ENCODE measurements at places on chromosomes 3 and 15.

DNA sequence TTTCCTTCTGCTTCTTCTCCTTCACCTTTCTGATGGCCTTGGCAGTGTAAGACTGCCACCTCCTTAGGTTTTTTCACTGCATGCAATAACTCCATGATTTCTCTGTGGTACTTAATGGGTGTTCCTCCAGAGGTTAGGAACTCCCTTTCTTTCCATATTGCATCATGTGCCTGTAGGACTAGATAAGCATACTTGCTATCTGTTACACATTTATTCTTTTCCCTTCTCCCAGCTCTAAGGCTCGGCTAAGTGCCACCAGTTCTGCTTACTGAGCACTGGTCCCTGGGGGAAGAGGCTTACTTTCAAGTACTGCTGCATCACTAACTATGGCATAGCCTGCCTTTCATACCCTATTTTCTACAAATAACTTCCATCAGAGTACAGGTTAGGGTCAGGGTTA is 351.8 kb downstream of the OTOL1 start:
- DNase-seq: no peak

DNA sequence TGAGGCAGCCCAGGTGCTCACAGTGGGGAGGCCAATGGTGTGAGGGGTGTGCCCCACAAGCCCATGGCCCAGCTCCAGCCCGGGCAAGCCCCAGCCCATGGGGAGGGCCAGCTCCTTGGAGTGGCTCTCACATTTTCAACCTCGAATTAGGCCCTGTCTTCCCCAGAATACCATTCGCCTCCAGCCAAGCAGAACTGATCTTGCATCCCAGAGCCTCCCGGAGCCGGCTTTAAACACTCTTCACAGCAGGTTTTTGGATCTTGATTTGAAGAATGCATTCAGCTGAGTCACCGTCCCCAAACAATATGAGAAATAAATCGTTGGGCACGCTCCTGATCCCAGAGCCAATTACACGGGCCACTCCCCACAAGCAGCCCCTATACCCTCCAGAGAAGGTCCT is 23.7 kb downstream of the TPRA1 start:
- DNase-seq: no peak

GRCh38 chr3:11914041-11914440 is 67.4 kb upstream of the TAMM41 start:
- DNase-seq: no peak

- DNase-seq: no peak
These were observed 47.6 kb downstream of the ANKRD28 start for GRCh38 chr3:15750143-15750542.

GRCh38 chr3:168260859-168261258 is 165.1 kb upstream of the GOLIM4 start:
- no peak for DNase-seq

GRCh38 chr15:84001037-84001436 is 234.5 kb upstream of the GOLGA6L4 start:
- DNase-seq: no peak

GRCh38 chr3:33141006-33141405 is 27.2 kb downstream of the CRTAP start:
- DNase-seq: no peak

GRCh38 chr15:89090791-89091626 is 2.8 kb downstream of the ABHD2 start:
- peak; percentile 57 for DNase-seq

DNA sequence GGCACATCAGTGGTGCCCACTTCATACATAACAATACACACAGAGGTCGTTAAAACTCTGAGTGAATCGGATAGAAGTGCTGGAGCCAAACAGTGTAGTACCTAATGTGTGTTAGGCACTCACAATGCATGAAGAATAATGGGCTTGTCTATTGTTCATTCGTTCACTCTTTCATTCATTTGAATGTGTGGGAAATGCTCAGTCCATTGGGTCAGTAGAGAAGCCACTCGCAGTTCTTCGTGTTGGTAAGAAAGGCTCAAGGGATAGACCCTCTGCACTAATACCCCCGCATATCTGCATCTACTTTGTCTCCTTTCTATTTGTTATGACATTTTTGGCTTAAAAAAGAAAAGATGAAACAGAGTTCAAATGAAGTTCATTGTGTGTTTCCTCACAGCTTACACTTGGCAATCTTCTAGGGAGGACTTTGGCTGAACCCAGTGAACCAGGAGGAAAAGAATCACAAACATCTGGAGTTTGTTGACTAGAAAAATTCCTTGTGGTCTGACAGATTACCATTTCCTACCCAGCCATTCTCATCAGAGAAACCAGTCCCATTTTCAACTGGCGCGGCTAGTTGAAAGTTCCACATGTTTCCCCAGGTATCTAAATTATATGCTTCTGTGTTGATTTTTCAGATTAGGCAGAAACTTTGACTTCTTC is 32.8 kb upstream of the MFSD1 start:
- no peak for DNase-seq

GRCh38 chr15:22265056-22265945 is 185.0 kb downstream of the OR4M2 start:
- DNase-seq: no peak

- no peak for DNase-seq
These were observed 6.7 kb downstream of the MRAS start for GRCh38 chr3:138355071-138355470.

GRCh38 chr15:68265081-68265480 is 12.5 kb upstream of the FEM1B start:
- DNase-seq: no peak

DNA sequence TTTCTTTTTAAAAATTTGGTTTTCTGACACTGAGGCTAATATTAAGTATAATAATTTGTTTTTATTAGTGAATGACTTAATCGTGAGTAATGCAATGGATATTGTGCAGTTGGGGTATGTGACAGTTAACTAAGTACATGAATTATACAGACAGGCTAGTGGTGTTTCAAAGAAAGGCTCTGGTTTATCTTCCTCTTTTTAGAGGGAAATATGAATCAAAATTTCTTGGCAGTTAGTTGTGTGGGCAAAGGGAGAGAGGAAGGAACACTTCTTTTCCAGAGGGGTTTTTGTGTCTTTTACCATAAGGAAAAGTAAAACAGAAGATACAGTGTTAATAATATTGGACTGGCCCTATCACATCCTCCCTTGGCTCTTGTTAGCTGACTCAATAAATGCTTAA is 2.7 kb downstream of the ZNF654 start:
- no peak for DNase-seq

- DNase-seq: no peak
These were observed 41.9 kb downstream of the GPD1L start for GRCh38 chr3:32148351-32148750.

GRCh38 chr3:167507954-167508353 is 34.1 kb upstream of the SERPINI2 start:
- no peak for DNase-seq

DNA sequence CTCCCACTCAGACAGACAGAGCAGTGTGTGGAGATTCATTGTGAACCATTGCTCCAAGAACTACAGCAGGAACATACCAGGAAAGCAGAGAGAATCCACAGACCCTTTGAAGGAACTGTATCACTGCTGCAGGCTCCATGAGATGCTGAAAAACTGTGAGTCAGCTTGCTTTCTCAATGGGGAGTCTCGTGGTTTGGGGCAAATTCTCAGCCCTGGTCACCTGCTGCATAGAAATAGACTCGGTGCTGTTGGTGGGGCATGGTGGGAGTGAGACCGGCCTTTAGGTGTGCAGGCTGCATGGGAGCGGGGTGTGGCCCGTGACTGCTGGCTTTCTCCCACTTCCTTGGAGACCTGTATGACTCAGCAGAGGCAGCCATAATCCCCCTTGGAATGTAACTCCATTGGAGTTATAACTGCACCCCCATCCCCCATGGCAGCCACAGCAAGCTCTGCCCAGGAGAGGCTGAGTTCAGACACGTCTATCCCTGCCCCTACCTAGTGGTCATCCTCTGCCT is 35.6 kb downstream of the ALCAM start:
- no peak for DNase-seq

DNA sequence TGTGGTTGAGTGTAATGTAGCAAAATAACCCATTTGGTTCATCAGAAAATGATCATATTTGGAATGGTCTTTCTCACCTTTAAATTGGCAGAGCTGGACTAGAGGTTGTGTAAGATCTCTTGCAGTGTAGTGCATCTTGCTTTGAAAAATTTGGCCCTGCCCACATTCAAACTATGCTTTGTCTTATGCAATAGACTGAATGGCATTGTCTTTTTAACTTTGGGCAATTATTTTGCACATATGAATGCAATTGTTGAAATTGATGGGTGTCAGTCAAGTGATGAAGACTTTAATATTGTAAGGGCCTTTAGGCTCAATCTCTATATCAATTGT is 381.4 kb downstream of the GRM7 start:
- no peak for DNase-seq

- DNase-seq: no peak
These were observed 39.5 kb downstream of the KBTBD8 start for GRCh38 chr3:67037615-67038014.

GRCh38 chr3:127079211-127079610 is 96.3 kb downstream of the PLXNA1 start:
- DNase-seq: no peak

DNA sequence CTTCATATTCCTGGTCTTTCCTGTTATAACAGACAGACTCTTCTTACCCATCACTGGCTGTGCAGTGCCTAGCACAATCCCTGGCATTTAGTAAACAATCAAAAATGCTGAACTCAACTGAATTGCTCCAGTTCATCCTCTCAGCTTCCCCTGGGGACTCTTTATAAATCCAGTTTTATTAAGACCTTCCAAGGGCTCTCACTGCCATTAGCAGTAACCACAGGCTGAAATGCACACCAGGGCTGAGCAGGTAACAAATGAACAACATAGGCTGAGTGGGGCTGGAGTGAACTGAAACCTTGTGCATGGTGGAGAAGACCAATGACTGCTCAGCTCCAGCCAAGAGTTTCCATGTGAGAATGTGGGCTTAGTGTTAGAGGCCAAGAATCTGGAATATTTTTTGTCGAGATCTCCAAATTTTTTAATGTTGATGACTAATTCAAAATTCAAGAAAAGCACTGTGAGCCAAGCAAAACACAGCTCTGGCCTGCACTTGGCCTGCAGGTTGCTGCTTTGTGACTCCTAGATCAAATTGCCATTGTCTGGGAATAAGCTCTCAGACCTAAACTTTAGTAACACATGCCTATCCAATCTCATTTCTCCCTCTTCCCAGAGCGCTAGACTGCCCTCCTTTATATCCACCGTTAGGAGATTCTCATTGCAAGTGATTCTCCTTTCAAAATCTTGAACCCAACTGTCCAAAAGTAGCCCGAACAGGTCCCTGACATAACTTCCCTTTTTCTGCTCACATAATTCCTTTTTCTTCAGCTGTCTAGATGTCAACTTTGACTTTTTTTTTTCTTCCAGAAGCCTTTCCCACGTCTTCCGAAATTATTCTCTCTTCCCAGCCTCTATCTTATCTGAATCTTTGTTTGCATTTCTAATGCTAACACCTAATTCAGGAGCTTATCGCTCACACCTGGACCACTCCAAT is 7.4 kb downstream of the SQOR start:
- DNase-seq: no peak

- no peak for DNase-seq
These were observed 55.9 kb downstream of the SGO1 start for GRCh38 chr3:20130106-20130505.

GRCh38 chr15:73802431-73803041 is 49.4 kb upstream of the INSYN1 start:
- DNase-seq: no peak

DNA sequence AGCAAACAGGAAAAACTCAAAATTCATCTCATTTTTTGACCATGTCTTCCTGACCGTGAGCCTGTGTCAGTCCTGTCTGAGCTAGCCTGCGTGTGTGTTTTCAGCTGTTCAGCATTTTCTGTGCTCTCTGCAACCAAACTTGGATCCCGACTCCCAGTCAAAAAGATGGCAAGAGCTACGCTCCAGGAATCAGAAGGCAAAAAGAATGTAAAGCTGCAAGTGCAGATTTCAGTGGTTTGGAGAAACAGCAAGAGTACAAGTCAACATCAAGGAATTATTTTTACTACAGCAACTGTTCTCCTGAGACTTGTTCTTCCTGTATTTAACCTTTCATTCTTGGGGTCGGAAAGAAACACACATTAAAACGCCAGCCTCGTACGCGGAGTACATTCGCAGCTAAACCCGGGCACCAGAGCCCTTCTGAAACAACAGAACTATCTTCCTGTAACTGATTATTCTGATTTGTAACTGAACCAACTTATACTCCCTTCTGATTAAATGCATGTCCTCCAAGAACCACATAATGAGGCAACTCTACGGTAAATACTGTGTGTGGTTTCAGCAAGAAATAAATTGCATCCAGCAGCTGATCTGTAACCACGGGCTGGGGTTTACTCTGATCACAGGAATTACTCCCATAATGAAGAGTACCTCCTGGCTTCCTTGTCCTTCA is 107.4 kb downstream of the LRIG1 start:
- no peak for DNase-seq

GRCh38 chr15:68518046-68518445 is 60.7 kb upstream of the CORO2B start:
- no peak for DNase-seq

DNA sequence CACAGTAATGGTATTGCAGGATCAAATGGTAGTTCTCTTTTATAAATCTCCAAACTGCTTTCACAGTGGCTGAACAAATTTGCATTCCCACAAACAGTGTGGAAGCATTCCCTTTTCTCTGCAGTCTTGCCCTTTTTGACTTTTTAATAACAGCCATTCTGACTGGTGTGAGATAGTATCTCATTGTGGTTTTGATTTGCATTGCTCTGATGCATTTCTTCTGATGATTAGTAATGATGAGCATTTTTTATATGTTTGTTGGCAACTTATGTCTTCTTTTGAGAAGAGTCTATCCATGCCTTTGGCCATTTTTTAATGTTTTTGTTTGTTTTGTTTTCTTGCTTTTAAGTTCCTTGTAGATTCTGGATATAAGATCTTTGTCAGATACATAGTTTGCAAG is 316.1 kb upstream of the TMCO5A start:
- DNase-seq: no peak

GRCh38 chr3:95673215-95673614 is 1141.2 kb upstream of the EPHA6 start:
- DNase-seq: no peak

DNA sequence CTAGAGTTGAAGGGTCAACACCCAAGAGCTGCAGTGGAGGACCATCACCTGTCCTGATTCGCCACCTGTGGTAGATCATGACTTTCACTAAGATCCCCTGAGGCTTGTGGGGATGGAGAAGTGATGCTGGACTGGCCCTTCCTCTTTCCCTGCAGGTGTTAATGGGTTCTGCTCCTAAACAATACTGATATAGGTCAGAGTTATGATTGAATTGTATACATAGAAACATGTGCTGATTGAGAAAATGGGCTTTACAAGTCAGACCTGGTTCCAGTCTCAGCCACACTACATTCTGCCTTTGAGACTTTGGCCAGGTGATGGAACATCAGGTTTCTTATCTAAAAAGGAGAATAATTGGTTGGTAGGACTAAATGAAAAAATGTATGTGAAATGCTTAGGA is 418.9 kb upstream of the TPRG1 start:
- DNase-seq: no peak

DNA sequence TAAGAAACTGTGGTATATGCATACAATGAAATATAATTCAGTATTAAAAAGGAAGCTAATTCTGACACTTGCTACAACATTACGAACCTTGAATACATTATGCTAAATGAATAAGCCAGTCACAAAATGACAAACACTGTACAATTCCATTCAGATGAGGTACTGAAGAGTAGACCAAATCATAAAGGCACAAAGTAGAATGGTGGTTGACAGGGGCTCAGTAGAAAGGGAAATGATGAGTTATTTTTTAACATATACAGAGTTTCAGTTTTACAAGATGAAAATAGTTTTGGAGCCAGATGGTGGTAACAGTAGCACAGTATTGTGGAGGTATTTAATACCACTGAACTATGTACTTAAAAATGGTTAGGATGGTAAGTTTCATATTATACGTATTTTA is 254.6 kb upstream of the RBMS3 start:
- DNase-seq: no peak

All from SK-MEL-5 (cell line).